NCI-H2029 treated with DMSO at 0.1 percent for 48 hours (cell line): ENCODE measurements at places on chromosomes 7 and 10.

GRCh38 chr7:99428972-99429566 is 9.5 kb downstream of the PTCD1 start:
- no peak for DNase-seq

GRCh38 chr7:44060948-44061644 is 4.3 kb downstream of the PGAM2 start:
- no peak for DNase-seq

DNA sequence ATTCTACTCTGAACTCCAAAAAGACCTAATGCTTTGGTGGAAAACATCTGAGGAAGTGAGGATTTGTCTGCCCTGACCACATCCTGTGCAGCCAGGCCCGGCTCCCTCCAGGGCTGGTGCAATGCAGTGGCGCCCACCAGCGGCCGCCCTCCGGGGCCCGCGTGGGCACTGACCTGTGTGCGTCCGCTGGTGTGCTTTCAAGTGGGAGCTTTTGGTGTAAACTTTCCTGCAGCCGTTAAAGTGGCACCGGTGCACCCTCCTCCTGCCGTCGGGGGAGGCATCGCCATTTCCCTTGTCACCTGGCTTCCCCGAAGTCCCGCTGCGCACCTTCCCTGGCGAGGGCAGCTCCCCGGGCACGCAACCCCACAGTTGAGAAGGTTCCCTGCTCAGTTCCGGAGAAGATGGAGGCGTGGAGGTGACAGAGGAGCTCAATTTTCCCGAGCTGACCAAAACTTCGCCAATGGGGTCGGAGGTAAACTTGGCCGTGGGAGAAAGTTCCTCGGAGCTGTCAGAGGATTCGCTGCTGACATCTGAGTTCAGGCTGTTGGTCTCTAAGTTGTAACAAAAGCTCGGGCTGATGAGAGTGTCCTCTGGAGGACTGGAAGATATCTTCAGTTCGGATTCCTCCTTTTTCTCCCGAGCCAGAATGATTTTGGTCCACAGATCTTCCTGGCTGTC is 3.4 kb downstream of the KLF6 start:
- no peak for DNase-seq

- no peak for DNase-seq
Measured at GRCh38 chr7:149027055-149027454, 1.2 kb downstream of the PDIA4 start.

GRCh38 chr10:14839305-14839695 is 1.2 kb downstream of the HSPA14 start:
- DNase-seq: no peak
